ENCODE measurements at places on chromosomes 5 and 9. TPM values are rescaled to one million over a fixed set of nuclear protein-coding genes. Genes with fewer than 3 reads are reported as not detected.

TNC gene
- polyA plus RNA-seq, result not detected

DNA sequence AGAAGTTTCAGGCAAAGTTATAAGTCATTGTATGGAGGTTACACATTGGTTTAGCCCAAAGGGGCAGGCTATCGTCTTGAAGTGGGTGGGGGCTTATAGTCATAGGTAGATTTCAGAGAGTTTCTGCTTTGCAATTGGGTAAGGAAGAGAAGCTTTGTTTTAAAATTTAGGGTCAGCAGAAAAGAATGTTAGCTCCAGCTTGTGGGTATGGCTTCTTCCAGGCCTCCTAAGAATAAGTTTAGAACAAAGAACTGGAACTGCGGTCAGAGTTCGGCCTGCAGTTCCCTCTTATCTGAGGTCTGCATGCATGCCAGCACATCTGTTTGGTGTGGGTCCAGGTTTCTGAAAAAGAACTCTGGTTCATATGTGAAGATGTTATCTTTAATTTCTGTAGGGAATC, 96.1 kb downstream of the CYFIP2 start:
- no peaks in the 10 kb centered on the region for H3K27me3 ChIP-seq
- DNase-seq, result no peak

DNA sequence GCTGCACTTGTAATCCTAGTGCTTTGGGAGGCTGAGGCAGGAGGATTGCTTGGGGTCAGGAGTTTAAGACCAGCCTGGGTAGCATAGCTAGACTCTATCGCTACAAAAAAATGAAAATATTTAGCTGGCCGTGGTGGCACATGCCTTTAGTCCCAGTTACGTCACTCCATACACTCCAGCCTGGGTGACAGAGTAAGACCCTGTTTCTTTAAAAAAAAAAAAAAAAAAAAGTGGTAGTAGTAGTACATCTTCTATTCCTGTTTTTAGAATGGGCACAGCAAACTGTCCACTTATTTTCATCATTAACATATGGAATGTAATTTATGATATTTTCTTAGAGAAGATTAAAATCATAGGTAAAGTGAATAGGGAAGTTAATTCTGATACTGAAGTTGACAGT, 48.2 kb downstream of the TRIO start:
- H3K36me3 ChIP-seq, result no peaks in the 10 kb centered on the region
- H3K27ac ChIP-seq, result no peak overlapping the region
- H3K4me1 ChIP-seq, result peaks cover 16% of the 10 kb centered on the region
- DNase-seq, result no peak
- H3K27me3 ChIP-seq, result no peaks in the 10 kb centered on the region

- no peak for DNase-seq
- no peak overlapping the region for H3K27ac ChIP-seq
- no peaks in the 10 kb centered on the region for H3K27me3 ChIP-seq
- no peak overlapping the region for H3K4me3 ChIP-seq
- H3K4me1 ChIP-seq, result no peaks in the 10 kb centered on the region
- no peaks in the 10 kb centered on the region for H3K36me3 ChIP-seq
These were observed 159.7 kb upstream of the VLDLR start for GRCh38 chr9:2461892-2462291.

PTPN3 gene
- not detected for polyA plus RNA-seq

GRCh38 chr5:12861886-12862654, 957.8 kb upstream of the CTNND2 start:
- H3K36me3 ChIP-seq, result no peaks in the 10 kb centered on the region
- no peak overlapping the region for H3K4me3 ChIP-seq
- H3K4me1 ChIP-seq, result no peaks in the 10 kb centered on the region

OR1Q1 gene
- not detected for polyA plus RNA-seq

DNA sequence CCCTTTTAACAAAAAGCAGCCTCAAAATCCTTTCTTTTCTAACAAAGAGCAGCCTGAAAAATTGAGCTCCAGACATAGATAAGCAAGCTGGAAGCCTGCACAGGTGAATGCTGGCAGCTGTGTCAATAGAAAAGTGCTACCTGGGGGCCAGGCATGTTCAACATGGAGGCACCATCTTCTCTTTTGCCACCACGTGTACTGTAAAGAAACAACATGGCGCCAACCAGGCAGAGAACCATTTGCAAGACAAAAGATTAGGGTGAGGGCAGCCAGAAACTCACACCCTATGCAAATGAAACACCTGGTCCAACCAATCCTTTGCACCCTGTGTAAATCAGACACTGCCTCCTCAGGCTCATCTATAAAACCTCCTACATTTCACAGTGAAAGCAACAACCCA, 96.0 kb downstream of the ACTL7B start:
- no peaks in the 10 kb centered on the region for H3K36me3 ChIP-seq
- H3K4me1 ChIP-seq, result no peaks in the 10 kb centered on the region
- no peak overlapping the region for H3K4me3 ChIP-seq
- no peak overlapping the region for H3K27ac ChIP-seq
- no peaks in the 10 kb centered on the region for H3K27me3 ChIP-seq
- no peak for DNase-seq

ANKRD31 gene
- 0.09 TPM for polyA plus RNA-seq

DNA sequence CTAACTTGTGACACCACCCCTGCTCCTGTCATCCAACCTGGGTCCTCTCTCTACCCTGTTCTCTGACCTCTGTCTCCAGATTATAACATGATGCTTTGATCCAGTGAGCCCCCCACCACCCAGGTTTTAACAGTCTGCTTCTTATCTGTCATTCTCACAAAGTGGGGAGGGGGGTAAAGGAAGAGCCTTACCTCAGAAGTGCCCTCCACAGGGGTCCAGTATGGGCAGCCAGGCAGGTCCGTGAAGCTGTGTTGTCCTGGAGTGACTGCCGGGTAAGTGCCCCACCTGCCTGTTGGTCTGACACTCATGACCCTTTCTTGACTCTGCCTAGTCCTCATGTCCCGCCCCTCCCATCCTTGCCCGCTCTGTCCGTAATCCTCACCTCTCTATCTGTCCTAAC, 3.4 kb downstream of the IL11RA start:
- H3K27me3 ChIP-seq, result no peaks in the 10 kb centered on the region
- no peak overlapping the region for H3K4me3 ChIP-seq
- no peaks in the 10 kb centered on the region for H3K36me3 ChIP-seq
- no peak for DNase-seq
- H3K27ac ChIP-seq, result no peak overlapping the region
- no peaks in the 10 kb centered on the region for H3K4me1 ChIP-seq

DNA sequence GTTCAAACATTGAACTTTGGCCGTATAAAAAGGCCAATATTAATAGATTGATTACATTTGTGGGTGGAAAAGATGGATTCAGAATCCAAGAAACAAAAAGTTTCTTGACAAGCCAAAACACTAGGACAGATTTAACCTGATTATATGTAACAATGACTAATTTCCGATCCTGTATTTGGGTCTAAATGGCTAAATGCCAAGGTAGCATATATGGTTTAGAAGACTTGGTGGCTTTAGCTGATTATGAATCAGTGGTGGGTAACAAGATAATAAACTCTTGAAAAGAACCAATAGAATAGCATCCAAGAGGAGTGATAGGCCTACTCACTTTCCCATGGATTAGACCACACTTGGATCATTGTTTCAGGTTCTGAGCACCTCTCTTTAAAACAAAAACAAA, 21.8 kb upstream of the ANP32B start:
- no peaks in the 10 kb centered on the region for H3K36me3 ChIP-seq
- H3K4me1 ChIP-seq, result no peaks in the 10 kb centered on the region
- DNase-seq, result no peak
- H3K4me3 ChIP-seq, result no peak overlapping the region
- no peak overlapping the region for H3K27ac ChIP-seq
- no peaks in the 10 kb centered on the region for H3K27me3 ChIP-seq

DNA sequence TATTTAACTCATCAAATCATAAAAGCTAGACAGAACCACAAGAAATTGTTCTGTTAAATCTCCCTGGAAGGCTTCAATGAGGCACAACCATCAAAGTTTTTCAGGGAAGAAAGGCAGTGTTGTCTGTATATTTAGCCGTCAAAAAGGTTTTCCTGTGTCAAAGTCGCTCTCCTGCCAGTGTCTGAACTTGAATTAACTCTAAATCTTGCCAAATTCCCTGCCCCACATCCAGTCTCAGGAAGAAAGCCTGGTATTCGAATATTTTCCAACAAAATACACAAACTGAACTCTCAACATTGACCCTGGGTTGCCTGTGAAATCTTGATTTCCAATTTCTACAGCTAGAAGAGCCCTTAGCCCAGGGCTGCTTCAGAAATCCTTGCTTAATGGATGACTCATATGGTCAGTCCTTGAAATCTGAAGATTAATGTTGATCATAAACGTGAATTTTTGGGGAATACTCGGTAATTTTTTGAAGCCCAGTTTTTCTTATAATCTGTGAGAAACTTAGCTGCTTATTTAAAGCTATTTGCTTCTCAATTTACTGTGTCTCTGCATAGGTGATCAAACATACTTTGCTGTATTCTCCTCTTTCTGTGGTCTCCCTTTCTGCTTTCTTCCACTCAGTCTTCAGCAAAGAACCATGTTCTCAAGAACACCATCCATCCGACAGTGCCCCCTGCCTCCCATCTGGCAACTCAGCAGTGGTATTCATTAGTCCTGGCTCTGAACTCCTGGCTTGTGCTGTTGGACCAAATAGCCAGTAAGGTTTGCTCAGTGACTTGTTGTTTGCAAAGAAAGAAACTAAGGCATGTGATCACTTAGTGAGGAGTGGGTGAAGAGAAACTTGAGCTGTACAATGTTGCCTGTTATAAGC, 58.9 kb downstream of the NREP start:
- H3K4me1 ChIP-seq, result no peaks in the 10 kb centered on the region
- H3K36me3 ChIP-seq, result no peaks in the 10 kb centered on the region
- DNase-seq, result no peak
- H3K27me3 ChIP-seq, result no peaks in the 10 kb centered on the region
